Dermis blood vessel endothelial cell (primary cell): ENCODE measurements at places on chromosomes 3 and 15. TPM values are rescaled to one million over a fixed set of nuclear protein-coding genes. Genes with fewer than 3 reads are reported as not detected.

CAMK1 gene
- 34.7 and 40.3 TPM in 2 replicates for total RNA-seq

MESP2 gene
- 0.28 TPM in 1 of 2 replicates, not detected in the other for total RNA-seq

PYGO1 gene
- 0.19 and 0.51 TPM in 2 replicates for total RNA-seq

GUCA1C gene
- total RNA-seq, result 0.19 TPM in 1 of 2 replicates, not detected in the other

RNU5B-1 gene
- not detected in 2 replicates for total RNA-seq

SLCO2A1 gene
- 4.9 and 10.7 TPM in 2 replicates for total RNA-seq

DOCK3 gene
- total RNA-seq, result under 0.01 TPM in 1 of 2 replicates, not detected in the other

P2RY12 gene
- total RNA-seq, result not detected in 2 replicates

PLCL2 gene
- 12.4 and 14.8 TPM in 2 replicates for total RNA-seq

FBXW12 gene
- total RNA-seq, result not detected in 2 replicates

CAND2 gene
- 2.2 and 2.4 TPM in 2 replicates for total RNA-seq

KIF15 gene
- 7.5 and 21.2 TPM in 2 replicates for total RNA-seq

FES gene
- 110 and 134 TPM in 2 replicates for total RNA-seq

CHRM5 gene
- 0.17 TPM in 1 of 2 replicates, not detected in the other for total RNA-seq

OCA2 gene
- total RNA-seq, result not detected in 2 replicates

GPR156 gene
- 0.09 TPM in 1 of 2 replicates, not detected in the other for total RNA-seq

HESX1 gene
- 0.34 and 0.47 TPM in 2 replicates for total RNA-seq
